ENCODE measurements at places on chromosomes 13 and 19.

DNA sequence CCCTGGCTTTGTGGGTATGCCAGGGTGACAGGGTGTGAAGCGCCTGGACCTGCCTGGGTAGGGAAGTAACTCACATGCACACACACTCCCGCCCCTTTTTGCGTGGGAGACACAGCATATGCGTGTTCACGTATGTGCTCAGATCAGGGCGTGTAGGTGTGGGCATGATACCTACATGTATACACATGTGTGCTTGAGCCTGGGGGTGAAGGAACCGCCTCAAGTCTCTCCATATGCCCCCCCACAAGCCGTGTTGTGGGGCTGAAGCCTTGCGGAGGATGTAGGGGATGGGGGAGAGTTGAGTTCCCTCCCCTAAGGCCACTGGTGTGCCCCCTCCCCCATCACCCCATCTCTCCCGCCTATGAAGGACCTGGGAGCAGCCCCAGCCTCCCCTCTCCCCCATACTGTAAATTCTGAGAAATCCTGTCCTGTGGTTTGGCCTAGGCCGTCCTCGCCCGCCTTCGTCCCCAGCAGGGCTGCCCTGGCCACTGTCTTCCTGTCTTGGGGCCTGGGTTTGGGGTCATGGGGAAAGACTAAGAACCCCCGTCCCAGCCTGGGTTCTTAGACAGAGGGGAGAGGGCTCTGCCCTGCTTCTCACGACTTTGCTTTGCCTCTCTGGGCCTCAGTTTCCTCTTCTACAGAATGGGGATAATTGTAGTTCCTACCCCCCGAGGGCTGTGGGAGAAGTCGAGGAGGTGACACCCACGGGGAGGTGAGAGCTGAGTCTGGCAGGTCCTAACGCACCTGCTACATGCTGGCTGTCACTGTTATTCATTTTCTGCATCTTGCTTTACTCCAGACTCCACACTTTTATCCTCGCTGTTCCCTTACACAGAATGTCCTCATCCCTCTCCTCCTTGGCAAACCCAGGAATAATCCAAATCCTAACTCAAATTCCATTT is 14.3 kb downstream of the ACTL9 start:
- DNase-seq = no peak

- no peak for DNase-seq
These were observed 9.4 kb downstream of the RFPL4AL1 start for GRCh38 chr19:55778331-55778730.

GRCh38 chr13:73800011-73800410 is 334.2 kb downstream of the KLF12 start:
- no peak for DNase-seq

DNA sequence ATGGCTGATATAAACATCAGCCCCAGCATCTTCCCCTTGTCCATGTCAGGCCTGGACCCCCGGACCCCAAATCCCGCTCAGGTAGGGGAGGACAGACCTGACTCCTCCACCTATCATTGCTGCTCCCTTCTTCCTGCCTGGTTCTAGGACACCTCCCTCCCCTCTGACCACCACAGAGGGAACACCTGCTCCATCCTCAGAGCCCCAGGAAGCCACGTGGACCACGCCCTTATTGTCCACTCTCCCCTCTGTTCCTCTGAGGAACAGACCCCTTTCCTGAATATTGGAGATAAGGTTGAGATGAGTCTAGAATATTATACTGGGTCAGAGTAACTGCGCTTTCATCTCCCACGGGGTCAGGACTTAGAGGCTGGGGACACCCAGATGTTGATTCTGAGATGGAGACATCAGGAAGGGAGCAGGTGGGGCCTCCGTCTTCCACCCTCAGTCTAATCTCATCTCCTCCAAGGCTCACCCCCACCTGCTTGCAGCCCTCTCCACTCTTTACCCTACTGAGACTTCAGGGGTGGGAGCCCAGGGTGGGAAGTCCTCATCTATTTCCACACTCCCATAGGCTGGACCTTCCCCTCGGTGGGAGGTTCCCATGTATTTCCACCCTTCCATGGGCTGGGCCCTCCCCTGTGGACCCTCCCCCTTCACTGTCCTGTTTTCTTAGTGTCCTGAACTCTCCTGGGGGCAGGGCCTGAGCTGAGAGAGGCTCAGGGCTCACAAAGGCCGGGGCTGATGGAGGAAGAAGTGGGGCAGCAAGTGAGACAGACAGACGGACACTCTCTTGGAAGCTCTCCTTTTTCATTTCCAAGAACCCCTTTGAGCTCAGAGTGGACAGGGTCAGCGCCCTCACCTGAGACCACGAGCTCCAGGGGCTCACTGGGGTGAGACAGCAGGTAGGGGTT is 2.7 kb downstream of the LILRA4 start:
- DNase-seq = peak; percentile 42

GRCh38 chr13:39433651-39434050 is 169.3 kb downstream of the LHFPL6 start:
- DNase-seq = no peak

DNA sequence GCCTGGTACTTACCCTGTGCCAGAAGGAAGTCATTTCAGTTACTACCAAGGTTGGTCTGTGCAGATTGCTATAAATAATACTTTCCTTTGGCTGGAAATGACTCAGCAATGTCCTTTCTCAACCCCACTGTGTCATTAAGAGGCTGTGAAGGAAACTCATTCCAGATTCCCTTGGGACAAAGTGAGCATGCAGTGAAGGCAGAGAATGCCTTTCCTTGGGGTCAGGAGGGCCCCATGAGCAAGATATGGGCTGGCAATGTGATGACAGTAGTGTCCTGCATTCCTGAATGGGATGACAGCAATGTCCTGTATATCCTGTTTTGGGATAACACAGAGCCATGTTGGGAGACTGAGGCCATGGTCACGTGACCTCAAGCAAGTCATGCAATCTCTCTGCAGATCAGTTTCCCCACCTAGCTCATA is 213.1 kb upstream of the TMTC4 start:
- DNase-seq = no peak

GRCh38 chr13:38418286-38418685 is 68.6 kb downstream of the UFM1 start:
- DNase-seq = no peak

DNA sequence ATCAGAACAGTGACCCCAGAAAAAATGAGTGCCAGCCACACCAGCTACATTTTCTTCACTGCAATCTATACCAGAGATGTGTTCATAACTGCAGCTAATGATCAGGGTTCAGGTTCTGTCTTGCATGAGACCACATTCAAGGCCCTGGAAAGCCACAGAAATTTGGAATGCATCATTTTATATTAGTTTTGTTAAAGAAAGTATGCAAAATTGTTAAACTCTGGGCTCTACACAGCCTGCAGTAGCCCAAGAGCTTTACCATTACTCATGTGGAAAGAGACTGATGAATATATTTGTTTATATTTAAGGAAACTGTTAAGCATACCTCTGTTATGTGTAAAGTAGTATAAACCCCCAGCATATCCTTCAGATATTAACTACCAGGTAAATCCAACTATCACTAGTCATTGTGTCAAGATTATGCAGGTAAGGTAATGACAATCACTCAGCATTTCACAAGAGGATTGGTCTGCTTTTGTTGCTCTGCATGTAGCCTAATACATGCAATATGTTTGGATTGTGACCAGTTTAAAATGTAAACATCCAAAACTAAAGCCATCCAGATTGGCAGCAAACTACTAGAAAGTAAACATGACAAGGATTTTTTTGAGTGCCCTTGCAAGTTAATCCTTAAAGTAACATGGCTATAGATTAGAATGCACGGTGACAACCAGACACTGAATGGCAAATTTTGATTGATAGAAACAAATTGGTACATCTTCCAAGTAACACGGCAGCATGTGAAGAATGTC is 429.1 kb upstream of the ARGLU1 start:
- DNase-seq = no peak

DNA sequence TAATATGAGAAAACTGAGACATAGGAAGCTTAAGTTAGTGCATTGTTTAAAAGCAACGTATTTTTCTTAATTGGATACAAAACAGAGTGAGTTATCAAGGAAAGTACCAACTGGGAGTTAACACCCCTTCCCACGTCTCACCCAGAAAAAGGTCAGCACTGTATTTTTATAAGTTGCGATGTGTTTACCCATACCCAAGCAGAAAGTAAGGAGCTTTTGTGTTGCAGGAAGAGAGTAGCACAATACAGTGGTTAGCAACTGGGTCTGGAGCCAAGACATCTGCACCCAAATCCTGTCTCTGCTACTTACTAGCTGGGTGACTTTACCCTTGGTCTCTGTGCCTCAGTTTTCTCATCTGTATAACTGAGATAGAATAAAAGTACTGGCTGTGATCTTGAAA is 34.3 kb downstream of the FAM216B start:
- no peak for DNase-seq

- no peak for DNase-seq
These were observed 1.4 kb downstream of the ECH1 start for GRCh38 chr19:38830039-38830733.

DNA sequence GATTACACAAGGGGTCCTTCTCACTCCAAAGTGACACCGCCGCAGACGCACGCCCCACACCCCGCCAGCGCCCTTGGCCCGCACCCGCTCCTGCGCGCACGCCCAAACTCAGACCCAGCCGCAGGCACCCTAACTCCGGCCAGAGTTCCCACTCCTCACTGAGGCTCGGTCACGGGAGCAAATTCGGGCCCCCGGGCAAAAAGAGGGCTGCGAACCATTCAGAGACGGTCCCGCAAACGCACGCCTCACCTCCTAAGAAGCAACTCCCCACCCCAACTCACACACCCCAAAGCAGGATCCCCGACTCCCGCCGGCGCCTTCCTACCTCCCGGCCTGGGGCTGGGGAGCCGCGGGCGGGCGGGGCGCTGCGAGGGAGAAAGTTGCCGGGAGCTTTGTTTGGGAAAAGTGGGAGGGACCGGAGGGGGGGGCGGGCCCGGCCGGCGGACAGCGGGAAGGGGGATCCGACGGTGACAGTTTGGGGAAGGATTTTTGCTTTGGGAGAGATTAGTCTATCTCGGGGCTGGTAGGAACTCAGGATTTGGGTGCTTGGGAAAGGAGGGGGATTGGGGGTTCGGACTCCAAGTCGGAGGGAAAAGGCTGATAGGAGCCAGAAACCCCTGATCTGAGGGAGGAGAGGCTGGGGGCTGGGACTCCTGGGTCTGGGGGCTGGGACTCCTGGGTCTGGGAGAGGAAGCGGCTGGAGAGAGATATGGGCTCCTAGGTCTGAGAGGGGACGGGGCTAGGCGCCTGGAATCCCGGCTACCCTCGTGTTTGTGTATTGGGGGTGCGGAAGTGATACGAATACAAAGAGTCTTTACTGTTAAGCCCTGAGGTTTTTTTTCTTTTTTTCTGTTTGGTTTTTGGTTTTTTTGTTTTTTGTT is at the start of gene TEAD2:
Gene TEAD2 (minus strand): TSS at position 369 of the 881 bp plus-strand sequence. CDS start 2,341 bp downstream, outside the sequence.
- DNase-seq = peak; percentile 27

GRCh38 chr19:41543582-41543981 is 32.4 kb upstream of the CEACAM21 start:
- DNase-seq = no peak

- DNase-seq = no peak
These were observed 535 bp downstream of the BSG start for GRCh38 chr19:572743-573518.

DNA sequence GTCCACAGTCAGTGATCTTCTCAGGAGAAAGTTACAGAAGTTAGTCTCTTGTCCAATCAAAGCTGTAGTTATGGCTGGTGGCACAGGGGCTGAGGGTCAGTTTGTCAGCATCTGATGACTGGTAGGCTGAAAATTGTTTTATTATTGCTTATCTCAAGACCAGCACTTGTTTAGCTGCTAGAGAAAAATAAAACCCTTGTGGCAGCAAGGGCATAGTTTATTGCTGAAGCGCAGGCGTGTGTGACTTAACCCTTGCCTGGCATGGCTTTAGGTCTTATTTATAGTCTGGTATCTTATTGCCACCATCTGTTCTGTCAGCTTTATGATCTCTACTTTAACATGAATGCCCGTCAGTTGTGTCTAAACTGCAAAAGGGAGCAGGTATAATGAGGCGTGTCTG is 154.7 kb downstream of the USP12 start:
- DNase-seq = peak; percentile 56

- DNase-seq = no peak
These were observed 416 bp downstream of the BCKDHA start for GRCh38 chr19:41398050-41398418.

DNA sequence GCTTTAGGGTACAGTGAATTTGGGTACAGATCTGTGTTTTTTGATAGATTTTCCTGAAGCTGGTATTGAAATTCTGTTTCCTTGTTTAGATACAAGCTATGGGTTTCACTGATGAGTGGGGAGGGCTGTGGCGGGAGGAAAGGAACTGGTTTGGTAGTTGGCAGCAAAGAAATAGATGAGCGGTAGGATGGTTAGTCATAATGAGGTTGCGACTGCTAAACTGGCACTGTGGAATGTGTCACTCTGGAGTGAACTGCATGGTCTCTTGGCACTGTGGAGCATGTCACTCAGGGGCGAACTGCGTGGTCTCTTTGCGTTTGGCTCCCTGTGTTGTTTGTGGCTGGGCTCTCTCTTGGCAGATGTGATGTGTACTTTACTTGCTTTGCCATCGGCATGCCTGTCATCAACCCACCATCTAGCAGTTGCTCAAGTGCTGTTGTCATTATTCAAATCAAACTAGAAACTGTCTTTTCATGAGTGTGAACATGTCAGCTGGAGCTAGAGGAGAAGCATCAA is 82.1 kb downstream of the ATP8A2 start:
- DNase-seq = no peak

GRCh38 chr19:5149508-5149907 is 180.6 kb downstream of the KDM4B start:
- DNase-seq = peak; percentile 43

- no peak for DNase-seq
These were observed 459.2 kb downstream of the MYO16 start for GRCh38 chr13:109088624-109088917.

DNA sequence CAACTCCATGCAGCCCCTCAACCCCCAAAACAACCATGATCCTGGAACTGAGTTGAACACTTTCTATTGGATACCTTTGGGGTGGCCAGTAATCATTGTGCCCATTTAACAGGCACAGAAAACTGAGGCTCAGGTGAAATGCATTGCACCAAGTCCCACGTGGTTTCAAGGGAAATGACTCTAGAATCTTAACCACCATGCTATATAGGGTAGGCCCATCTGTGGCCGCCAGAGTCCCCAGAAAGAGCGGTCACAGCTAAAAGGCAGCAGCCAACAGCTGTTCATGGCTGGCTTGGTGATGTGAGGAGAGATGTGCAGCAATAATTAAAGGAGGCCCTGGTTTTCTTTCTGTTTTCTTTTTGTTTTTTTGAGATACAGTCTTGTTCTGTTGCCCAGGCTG is 2.6 kb downstream of the CNN1 start:
- no peak for DNase-seq

- DNase-seq = no peak
These were observed 18.8 kb downstream of the UBE2L5 start for GRCh38 chr13:30440910-30441703.

DNA sequence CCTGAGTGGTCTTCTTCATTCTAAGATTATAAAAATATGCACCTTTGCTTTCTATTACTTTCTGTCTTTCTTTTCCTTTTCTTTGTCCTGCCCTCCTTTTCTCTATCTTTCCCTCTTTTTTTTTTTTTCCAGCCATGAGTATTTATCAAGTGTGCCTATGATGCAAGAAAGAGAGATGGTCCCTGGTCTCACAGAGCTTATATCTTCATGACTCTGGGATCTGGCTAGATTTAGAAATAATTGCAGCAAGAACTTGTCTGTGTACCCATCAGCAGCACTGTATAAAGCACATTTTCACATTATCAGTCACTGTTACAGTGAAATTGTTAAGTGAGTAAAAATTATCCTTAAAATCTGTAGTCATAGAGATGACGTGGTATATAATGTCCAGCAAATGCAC is 31.6 kb upstream of the GAS6 start:
- no peak for DNase-seq

GRCh38 chr19:10518444-10519361 is 1.5 kb upstream of the S1PR5 start:
- DNase-seq = no peak

GRCh38 chr19:17538684-17539237 is 16.7 kb upstream of the COLGALT1 start:
- DNase-seq = no peak

GRCh38 chr19:1491114-1491848 is at the start of gene REEP6:
Gene REEP6, plus strand, starts transcription at chr19:1491181. Its CDS starts 89 bp downstream, at chr19:1491270.
- DNase-seq = no peak

Data from Peyer's patch (tissue), 4 donors.